Mesangial cell (primary cell): ENCODE measurements at places on chromosomes 4 and X. TPM values are rescaled to one million over a fixed set of nuclear protein-coding genes. Genes with fewer than 3 reads are reported as not detected.

Gene TRIM61
- total RNA-seq, result 0.25 and 0.33 TPM in 2 replicates

Gene LONRF3
- total RNA-seq, result 1.6 and 1.9 TPM in 2 replicates

Gene HSFX2
- 0.25 TPM in 1 of 2 replicates, not detected in the other for total RNA-seq

Gene SPANXN3
- 0.49 TPM in 1 of 2 replicates, not detected in the other for total RNA-seq

Gene LARP7
- 4.7 and 8.3 TPM in 2 replicates for total RNA-seq

Gene VBP1
- total RNA-seq, result 13.2 and 36.7 TPM in 2 replicates

Gene BRS3
- total RNA-seq, result not detected in 2 replicates

Gene MAGEC2
- total RNA-seq, result not detected in 2 replicates

Gene HAND2
- not detected in 2 replicates for total RNA-seq

Gene HELT
- total RNA-seq, result not detected in 2 replicates

Gene COX7B
- total RNA-seq, result 314 and 373 TPM in 2 replicates

Gene MAGEC3
- not detected in 2 replicates for total RNA-seq

Gene SHROOM4
- total RNA-seq, result 3.7 and 6.0 TPM in 2 replicates

Gene ATOH1
- not detected in 2 replicates for total RNA-seq

Gene MAGED4
- 46.3 and 82.9 TPM in 2 replicates for total RNA-seq

Gene PHKA1
- 4.9 and 6.0 TPM in 2 replicates for total RNA-seq

Gene PHEX
- under 0.01 and 0.33 TPM in 2 replicates for total RNA-seq

Gene ARX
- not detected in 2 replicates for total RNA-seq

Gene PCDH10
- total RNA-seq, result 0.81 and 1.5 TPM in 2 replicates

Gene RHOH
- total RNA-seq, result not detected in 2 replicates

Gene IL2RG
- total RNA-seq, result not detected in 2 replicates

Gene SPANXN2
- total RNA-seq, result not detected in 2 replicates

Gene S100P
- not detected in 2 replicates for total RNA-seq

Gene XAGE1A
- total RNA-seq, result not detected in 2 replicates
